Glutamatergic neuron (in vitro differentiated cells): ENCODE measurements at places on chromosomes 4 and X. TPM values are rescaled to one million over a fixed set of nuclear protein-coding genes. Genes with fewer than 3 reads are reported as not detected.
A peak's percentile ranks its signal among the peaks of the same experiment; 100 is the strongest.

Gene TKTL2
- not detected for total RNA-seq

Gene CSAG1
- total RNA-seq = 0.98 TPM

Gene HADH
- 10.8 TPM for total RNA-seq

Gene ALB
- total RNA-seq = not detected

Gene PPA2
- total RNA-seq = 27.0 TPM

Gene TBL1X
- total RNA-seq = 6.5 TPM

Gene ARMCX4
- 22.1 TPM for total RNA-seq

Gene ASB11
- total RNA-seq = not detected

Gene LARP1B
- 16.1 TPM for total RNA-seq

DNA sequence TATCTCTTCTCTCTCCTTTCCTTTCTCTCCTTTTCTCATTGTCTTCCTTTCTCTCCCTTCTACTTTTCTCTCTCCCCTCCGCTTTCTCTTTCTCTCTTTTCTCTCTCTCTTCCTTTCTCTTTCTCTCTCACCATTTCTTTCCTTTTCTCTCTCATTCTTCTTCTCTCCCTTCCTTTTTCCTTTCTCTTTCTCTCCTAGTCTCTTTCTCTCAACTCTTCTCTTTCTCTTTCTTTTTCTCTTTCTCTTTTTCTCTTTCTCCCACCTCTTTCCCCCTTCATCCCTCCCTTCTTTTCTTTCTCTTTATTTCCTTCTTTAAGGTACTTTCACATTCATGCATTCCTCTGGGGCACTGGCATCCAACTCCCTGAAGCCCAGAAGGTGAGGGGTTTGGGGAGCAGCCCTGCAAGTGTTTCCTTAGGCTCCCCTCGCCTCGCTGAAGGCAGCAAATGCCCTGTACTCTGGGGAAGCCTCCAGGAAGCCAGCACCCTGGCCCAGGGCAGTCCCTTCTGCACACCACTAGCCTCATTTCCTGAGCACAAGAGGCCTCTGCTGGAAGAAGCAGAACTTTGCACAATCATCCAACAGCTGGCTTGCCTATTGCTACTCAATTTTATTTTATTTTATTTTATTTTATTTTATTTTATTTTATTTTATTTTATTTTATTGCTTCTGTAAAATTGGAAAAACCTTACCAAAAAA is 124.2 kb downstream of the NFKB1 start:
- no peak for DNase-seq
- peaks cover 13% of the 10 kb centered on the region for H3K4me1 ChIP-seq
- H3K27me3 ChIP-seq = peaks cover 4% of the 10 kb centered on the region
- H3K4me3 ChIP-seq = no peak overlapping the region
- H3K36me3 ChIP-seq = no peaks in the 10 kb centered on the region

DNA sequence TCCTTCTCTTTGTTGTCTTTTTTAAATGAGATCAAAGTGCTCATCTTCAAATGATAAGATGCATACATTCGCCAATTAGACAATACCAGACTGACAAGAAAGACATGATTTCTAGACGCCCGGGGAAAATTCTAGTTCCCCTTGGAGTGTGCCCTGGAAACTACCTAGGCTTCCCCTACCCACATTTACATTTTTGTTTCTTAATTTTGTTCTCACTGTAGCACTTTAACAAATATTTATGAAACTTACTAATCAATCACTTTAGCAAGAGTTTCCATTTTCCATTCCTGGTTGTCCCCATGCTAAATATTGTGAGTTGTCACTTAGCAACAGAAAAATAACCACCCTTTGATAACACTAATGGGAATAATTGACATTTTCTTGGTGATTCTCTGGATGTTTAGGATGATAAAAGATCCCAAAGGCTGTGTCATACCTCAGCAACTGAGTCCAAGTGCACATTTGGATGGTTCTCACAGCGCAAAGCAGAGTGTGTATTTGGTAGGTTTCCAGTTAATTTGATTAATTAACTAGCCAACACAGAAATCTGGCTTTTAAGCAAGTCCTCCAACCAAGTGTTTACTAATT is 69.6 kb downstream of the FGFBP1 start:
- no peaks in the 10 kb centered on the region for H3K36me3 ChIP-seq
- DNase-seq = no peak
- H3K27me3 ChIP-seq = no peaks in the 10 kb centered on the region
- no peak overlapping the region for H3K4me3 ChIP-seq
- no peak overlapping the region for H3K27ac ChIP-seq

DNA sequence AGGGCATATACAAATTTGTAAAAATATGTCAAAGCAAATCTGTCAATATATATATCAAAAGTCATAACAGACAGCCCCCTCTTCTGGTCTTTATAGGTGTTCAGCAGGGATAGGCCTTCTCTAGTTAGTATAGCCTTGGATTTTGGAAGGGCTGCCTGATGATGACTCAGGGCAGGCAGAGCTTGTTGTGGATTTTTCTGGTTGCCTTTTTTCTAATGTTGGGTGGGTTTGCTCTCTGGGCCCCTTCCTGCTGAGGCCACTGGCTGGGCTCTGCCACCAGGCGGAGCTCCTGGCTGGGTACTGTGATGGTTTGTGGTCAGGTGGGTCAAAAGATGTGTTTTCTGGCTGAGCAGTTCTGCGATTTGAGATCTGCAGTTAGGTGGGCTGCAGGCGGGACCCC is 294.2 kb downstream of the GRIA2 start:
- H3K4me3 ChIP-seq = no peak overlapping the region
- no peaks in the 10 kb centered on the region for H3K4me1 ChIP-seq
- H3K27me3 ChIP-seq = no peaks in the 10 kb centered on the region
- H3K36me3 ChIP-seq = no peaks in the 10 kb centered on the region
- DNase-seq = peak; percentile 61

- H3K36me3 ChIP-seq = no peaks in the 10 kb centered on the region
- no peak overlapping the region for H3K27ac ChIP-seq
- H3K27me3 ChIP-seq = no peaks in the 10 kb centered on the region
- no peak overlapping the region for H3K4me3 ChIP-seq
- H3K4me1 ChIP-seq = no peaks in the 10 kb centered on the region
These were observed 726.5 kb downstream of the FAM133A start for GRCh38 chrX:94400488-94400887.

DNA sequence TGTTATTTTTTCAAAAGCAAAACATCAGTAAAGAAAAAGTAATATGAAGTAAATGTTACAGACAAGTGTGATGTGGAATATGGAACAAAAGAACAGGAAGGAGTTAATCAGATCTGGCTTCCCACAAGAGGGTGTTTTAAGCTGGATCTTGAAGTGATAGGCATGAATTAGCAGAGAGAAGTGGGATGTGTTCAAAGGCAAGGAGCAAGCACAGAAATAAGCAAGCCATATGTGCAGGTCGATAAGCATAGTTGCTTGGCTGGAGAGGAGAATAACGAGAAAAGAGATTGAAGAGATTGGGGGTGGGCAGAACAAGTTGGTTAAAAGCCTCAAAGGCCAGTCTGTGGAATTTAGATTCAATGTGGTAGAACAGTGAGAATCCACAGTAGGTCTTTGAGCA is 60.9 kb upstream of the PRPS1 start:
- H3K4me1 ChIP-seq = peaks cover 13% of the 10 kb centered on the region
- no peaks in the 10 kb centered on the region for H3K36me3 ChIP-seq
- peak overlapping the region; percentile 40 for H3K4me3 ChIP-seq
- peak overlapping the region; percentile 49 for H3K27ac ChIP-seq
- peaks cover 3% of the 10 kb centered on the region for H3K27me3 ChIP-seq

DNA sequence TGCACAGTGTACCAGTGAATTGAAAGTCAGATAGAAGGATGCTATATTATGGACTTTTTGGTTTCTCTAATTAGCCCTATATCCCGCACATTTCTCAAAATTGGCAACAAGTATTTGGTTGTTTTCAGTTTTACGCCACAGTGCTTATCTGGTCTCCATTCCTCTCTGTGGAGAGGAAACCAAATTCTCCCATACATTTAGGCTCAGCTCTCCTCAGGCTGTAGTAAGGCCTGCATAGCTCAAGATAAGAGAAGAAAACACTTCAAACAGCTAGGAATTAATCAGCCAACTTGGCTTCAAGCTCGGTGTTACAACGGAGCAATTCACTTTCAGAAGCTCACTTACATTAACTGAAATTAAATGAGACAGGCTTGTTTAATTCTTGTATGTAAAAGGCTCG is 263.2 kb downstream of the PDHA2 start:
- no peaks in the 10 kb centered on the region for H3K27me3 ChIP-seq
- H3K36me3 ChIP-seq = peaks cover 5% of the 10 kb centered on the region
- no peak overlapping the region for H3K27ac ChIP-seq
- no peaks in the 10 kb centered on the region for H3K4me1 ChIP-seq
- no peak overlapping the region for H3K4me3 ChIP-seq
- DNase-seq = no peak

GRCh38 chr4:77006753-77007353 is 57.3 kb downstream of the SEPTIN11 start:
- H3K4me3 ChIP-seq = no peak overlapping the region
- peaks cover 5% of the 10 kb centered on the region for H3K36me3 ChIP-seq
- no peak overlapping the region for H3K27ac ChIP-seq
- peaks cover 19% of the 10 kb centered on the region for H3K4me1 ChIP-seq
- no peak for DNase-seq

- H3K27me3 ChIP-seq = no peaks in the 10 kb centered on the region
- H3K27ac ChIP-seq = no peak overlapping the region
- H3K4me3 ChIP-seq = no peak overlapping the region
- H3K4me1 ChIP-seq = no peaks in the 10 kb centered on the region
- H3K36me3 ChIP-seq = no peaks in the 10 kb centered on the region
- DNase-seq = no peak
These were observed 345.7 kb upstream of the HS3ST1 start for GRCh38 chr4:11774346-11774745.

GRCh38 chr4:62517716-62518115 is 1317.6 kb downstream of the ADGRL3 start:
- no peaks in the 10 kb centered on the region for H3K4me1 ChIP-seq
- H3K27ac ChIP-seq = no peak overlapping the region
- H3K36me3 ChIP-seq = no peaks in the 10 kb centered on the region
- DNase-seq = no peak
- H3K27me3 ChIP-seq = no peaks in the 10 kb centered on the region

GRCh38 chr4:10009861-10010500 is 11.3 kb downstream of the SLC2A9 start:
- peaks cover 6% of the 10 kb centered on the region for H3K27me3 ChIP-seq
- H3K4me1 ChIP-seq = peaks cover 2% of the 10 kb centered on the region
- no peak overlapping the region for H3K27ac ChIP-seq

DNA sequence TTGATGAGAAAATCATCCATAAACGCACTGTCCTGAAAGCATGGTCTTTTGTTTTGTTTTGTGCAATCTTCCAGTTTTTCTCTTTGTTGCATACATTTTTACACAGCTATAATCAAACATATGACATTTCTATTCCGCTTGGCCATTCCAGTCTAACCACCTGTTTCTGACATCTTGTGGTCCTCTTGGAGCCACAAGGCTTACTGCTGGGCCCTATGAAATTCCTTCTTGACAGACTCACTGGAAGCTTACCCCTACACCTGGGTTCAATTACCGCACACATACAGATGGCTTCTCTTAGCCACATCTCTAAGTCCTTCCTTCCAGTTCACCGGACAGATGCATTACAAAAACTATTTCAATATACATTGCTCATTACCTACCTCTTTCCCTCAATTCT is 72.4 kb downstream of the PAPSS1 start:
- peaks cover 4% of the 10 kb centered on the region for H3K27me3 ChIP-seq
- no peak overlapping the region for H3K27ac ChIP-seq
- no peak overlapping the region for H3K4me3 ChIP-seq
- no peak for DNase-seq
- peaks cover 10% of the 10 kb centered on the region for H3K4me1 ChIP-seq

DNA sequence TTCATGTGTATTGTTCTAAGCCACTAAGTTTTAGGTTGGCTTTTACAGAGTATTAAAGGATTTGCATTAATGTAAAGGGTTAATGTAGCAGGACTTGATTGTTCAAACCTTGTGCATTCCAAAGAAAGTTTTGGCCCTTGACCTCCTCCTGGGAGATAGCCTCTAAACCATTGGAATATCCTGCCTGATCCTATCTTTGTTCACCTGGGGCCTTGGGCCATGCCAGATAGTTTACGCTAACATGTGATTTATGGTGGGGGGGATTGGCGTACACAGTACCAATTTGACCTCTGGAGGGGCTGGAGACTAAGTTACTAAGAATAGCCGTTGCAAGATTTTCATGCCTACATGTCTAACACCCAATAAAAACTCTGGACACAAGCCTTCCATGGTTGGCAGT is 1002.7 kb upstream of the PABPC4L start:
- no peak overlapping the region for H3K4me3 ChIP-seq
- no peaks in the 10 kb centered on the region for H3K27me3 ChIP-seq
- DNase-seq = no peak

GRCh38 chrX:30593440-30594200 is 16.1 kb upstream of the TASL start:
- no peak for DNase-seq
- H3K36me3 ChIP-seq = no peaks in the 10 kb centered on the region
- no peaks in the 10 kb centered on the region for H3K4me1 ChIP-seq
- no peak overlapping the region for H3K4me3 ChIP-seq
- H3K27me3 ChIP-seq = no peaks in the 10 kb centered on the region
- H3K27ac ChIP-seq = no peak overlapping the region

DNA sequence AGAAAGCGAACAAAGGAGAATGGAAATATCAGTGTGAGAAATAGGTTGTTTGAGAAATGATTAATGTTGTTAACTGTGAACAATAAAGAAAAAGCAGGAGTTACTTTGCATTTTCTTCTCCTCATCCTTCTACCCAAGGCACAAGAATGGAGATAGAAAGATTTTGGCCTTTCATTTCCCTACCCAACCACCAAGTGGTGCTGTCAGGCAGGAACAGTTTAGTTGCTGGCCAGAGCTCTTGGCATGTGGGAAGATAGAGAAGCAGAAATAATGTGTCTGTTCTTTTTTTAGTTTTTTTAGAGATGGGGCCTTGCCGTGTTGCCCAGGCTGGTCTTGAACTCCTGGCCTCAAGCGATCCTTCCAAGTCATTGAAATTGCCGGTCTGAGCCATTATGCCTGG is 12.8 kb downstream of the HOPX start:
- no peak overlapping the region for H3K27ac ChIP-seq
- H3K4me1 ChIP-seq = no peaks in the 10 kb centered on the region
- DNase-seq = peak; percentile 23
- H3K36me3 ChIP-seq = no peaks in the 10 kb centered on the region
- H3K4me3 ChIP-seq = no peak overlapping the region

DNA sequence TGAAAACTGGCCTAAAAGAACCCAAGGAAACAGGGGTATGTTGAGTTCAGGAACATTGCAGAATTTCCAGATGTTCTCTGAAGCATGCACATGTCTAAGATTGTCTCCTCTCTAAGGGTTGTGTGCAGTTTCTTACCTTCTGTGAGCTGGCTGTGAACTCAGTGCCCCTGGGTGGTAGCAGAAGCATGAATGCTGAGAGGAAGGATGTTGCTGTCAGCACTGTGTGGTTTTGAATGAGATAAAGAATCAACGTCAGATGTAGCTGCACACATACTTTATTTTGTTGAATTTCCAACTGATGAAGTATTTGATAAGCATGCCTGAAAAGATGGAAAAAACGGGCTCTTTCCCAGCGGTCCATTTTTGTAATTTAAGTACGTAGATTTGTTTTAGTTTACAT is 23.8 kb upstream of the CD38 start:
- DNase-seq = no peak
- H3K27ac ChIP-seq = no peak overlapping the region
- H3K4me3 ChIP-seq = no peak overlapping the region
- H3K27me3 ChIP-seq = no peaks in the 10 kb centered on the region
- H3K36me3 ChIP-seq = peaks cover 5% of the 10 kb centered on the region

- H3K36me3 ChIP-seq = peaks cover 3% of the 10 kb centered on the region
- no peak overlapping the region for H3K4me3 ChIP-seq
- H3K27ac ChIP-seq = no peak overlapping the region
- DNase-seq = no peak
These were observed 14.4 kb upstream of the ELF2 start for GRCh38 chr4:139191373-139191772.

GRCh38 chr4:124940387-124940786 is 227.9 kb upstream of the ANKRD50 start:
- H3K4me1 ChIP-seq = peaks cover 3% of the 10 kb centered on the region
- H3K36me3 ChIP-seq = no peaks in the 10 kb centered on the region
- DNase-seq = no peak
- no peak overlapping the region for H3K27ac ChIP-seq
- H3K27me3 ChIP-seq = peaks cover 4% of the 10 kb centered on the region
